Iris pigment epithelial cell (primary cell): ENCODE measurements at places on chromosomes 12 and 14.

- DNase-seq = no peak
These were observed 98.2 kb downstream of the ADAMTS20 start for GRCh38 chr12:43453761-43454160.

GRCh38 chr14:22474730-22475351, 114.2 kb downstream of the DAD1 start:
- peak; percentile 54 for DNase-seq

DNA sequence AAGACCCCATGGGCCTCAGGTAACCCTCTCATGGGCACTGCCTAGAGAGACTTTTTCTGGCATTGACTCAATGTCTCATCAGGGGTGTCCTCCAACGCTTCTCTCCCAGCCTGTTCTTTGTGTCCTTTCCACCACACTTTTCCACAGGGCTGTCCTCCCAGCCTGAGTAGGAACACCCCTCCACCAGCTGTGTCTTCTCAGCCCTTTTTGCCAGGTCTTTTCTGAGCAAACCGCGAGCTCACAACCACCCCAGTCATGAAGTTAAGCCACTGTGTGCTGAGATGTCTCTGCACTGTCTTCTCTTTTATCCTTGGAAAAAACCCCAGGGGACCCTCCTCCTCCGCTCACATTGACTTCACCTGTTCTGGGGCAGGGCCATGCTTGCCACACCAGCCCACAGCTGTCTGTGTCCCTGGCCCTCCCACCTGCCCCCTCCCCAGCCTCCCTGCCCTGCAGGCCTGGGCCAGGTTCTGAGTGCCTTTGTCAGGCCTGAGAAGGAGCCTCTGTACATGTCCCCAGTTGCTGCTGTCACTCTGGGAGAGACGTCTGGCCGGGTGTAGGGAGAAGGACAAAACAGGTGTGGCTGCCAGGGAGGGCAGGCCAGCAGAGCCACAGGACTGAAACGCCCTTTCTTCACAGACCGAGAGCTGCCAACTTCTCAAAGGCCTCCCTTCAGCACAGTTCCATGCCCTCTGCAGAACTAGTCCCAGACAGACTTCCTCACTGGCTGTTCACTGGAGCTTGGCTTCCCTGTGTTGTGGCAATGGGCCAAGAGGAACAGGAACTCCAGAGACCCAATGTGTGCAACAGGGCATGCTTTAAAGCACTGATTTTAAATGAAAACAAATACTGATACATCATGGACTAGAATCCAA, 50.5 kb upstream of the PNMA1 start:
- no peak for DNase-seq

DNA sequence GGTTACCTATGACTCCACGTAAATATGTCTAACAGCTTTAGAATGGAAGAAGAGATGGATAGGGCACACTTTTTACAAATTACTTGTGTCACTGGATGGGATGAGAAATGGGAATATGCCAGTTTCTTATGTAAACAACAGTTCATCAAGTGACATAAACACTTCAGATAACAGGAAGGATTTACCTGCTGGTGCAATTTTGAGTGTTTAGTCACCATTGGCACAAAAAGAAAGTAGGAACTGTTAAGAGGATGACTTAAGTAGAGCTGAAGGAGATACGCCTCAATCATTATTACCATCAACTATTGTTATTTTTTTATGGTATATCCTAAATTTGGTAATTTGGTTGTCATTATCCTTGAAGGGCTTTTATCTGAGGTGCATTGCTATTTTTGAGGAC, 83.2 kb downstream of the RMST start:
- no peak for DNase-seq

GRCh38 chr12:130101370-130101769, 60.9 kb upstream of the FZD10 start:
- no peak for DNase-seq

GRCh38 chr12:123900871-123901376, 71.7 kb downstream of the CCDC92 start:
- peak; percentile 65 for DNase-seq

GRCh38 chr12:84551373-84551772, 361.2 kb downstream of the SLC6A15 start:
- no peak for DNase-seq

- DNase-seq = no peak
These were observed 503.7 kb downstream of the GALC start for GRCh38 chr14:87489196-87489819.

DNA sequence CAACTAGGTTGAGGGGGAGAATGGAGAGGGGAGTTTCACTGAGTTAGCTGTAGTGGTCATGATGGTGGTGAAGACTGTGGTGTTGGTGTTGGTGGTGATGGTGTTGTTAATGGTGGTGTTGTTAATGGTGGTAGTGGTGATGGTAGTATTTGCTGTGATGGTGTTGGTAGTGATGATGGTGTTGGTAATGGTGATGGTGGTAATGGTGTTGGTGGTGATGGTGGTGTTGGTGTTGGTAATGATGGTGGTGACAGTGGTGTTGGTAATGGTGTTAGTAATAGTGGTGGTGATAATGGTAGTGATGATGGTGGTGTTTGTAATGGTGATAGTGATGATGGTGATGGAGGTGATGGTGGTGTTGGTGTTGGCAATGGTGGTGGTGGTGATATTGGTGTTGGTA, 9.1 kb downstream of the C1R start:
- no peak for DNase-seq

- no peak for DNase-seq
These were observed 52.3 kb upstream of the EGLN3 start for GRCh38 chr14:34003082-34003668.

- DNase-seq = peak; percentile 61
These were observed 42.7 kb downstream of the CDC42BPB start for GRCh38 chr14:103014466-103015228.

DNA sequence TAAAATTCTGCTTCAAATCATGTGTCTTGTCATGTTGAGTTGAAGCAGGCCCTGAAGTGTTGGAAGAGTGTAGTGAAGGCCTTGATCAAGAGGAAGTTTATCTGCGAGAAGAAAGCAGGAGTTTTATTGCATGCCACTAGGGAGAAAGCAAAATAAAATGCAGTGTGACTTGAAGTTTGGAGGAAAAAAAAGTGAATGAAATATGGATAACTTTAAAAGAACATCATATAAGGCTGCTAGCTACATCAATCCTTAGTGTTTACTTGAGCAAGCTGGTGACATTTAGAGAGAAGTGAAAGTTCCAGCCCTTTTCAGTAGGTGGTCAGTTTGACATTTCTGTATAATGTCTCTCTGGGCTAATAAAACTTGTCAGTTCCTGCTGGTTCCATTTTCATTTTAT, 841.1 kb downstream of the TMTC2 start:
- no peak for DNase-seq

DNA sequence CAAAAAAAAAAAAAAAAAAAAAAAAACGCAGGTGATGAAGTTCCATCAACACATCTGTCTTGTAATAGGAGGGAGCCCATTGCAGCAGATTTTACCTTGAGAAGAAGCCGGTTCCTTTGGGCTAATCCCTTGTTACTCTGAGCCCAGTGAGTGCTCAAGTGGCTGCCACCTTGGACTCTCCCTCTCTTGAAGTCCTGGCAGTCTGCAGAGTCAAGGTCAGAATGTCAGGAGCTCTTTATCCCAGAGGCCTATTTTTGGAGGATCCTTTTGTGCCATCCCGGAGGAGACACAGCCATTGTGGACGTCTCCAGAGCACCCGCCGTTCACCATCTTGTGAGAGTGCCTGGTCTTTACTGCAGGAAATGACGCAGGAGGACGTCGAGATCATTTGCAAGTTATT, 344.2 kb upstream of the FKBP4 start:
- DNase-seq = no peak

GRCh38 chr14:44477953-44478352, 29.1 kb downstream of the FSCB start:
- DNase-seq = no peak

DNA sequence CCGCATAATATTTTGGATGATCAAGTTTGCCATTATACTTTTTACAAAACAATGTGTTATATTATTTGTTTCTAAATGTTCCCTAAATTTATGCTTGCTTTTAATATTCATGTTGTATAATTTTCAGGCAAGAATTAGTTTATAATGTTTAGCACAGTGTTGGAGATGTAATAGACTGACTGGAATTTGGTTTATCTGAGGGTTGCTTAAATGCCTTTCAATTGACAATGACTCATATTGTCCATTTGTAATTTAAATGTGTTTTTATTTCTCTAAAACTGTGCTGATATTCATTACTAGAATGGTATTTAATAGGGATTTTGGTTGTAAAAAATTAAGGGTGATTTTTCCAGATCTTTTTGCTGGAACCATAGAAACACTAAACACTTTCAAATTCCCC, 788.4 kb downstream of the SLC6A15 start:
- peak; percentile 56 for DNase-seq

GRCh38 chr12:77064896-77065360, 441 bp downstream of the E2F7 start:
- peak; percentile 15 for DNase-seq

DNA sequence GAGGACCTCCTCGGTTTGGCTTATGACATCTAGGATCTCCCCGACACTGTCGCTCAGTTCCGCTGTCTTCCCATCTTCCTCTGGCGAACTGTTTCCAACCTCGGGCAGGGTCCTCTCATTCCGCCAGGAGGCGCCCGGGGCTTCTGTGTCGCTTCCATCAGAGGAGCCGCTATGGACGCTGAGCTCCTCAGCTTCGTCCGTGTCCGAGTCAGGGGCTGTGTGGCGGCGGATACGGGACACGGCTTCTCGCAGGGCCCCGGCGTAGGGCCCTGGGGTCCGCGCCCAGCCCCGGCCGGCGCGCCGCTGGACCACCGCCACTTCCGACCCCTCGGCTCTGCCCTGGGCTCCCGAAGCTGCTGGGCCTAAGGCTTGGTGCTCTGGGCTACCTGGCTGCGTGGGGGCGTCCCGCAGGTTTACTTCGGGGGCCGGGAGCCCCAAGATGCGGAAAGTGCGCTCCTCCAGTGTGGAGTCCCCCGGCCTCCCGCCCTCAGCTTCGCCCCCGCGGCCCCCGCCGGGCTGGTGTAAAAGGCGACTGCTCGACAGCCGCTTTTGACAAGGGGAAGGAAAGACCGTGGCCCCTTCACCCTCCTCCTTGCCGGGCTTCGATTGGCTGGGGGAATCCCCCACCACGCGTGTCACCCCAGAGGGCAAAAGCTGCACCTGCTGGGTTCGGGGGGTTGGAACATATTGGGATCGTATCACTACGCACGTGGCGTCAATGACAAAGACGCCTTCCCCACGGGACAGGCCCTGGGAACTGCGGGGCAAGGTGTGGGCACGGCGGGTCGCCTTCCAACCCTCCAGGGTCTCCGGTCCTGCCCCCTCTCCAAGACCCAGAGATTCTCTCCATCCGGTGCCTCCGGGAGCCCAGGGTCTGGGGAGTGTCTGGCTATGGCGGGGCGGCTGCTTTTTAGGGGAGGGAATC, 2.1 kb downstream of the DDN start:
- peak; percentile 72 for DNase-seq

GRCh38 chr12:38392554-38393144, 76.1 kb downstream of the ALG10B start:
- peak; percentile 67 for DNase-seq

DNA sequence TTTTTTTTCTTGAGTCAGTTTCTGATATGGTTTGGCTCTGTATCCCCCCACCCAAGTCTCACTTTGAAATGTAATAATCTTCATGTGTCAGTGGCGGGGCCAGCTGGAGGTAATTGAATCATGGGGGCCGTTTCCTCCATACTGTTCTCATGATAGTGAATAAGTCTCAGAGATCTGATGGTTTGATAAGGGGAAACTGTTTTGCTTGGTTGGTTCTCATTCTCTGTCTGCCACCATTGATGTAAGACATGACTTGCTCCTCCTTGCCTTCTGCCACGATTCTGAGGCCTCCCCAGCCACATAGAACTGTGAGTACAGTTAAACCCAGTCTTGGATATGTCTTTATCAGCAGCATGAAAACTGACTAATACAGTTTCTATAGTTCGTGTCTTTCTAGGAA, 42.9 kb downstream of the WNK1 start:
- DNase-seq = peak; percentile 50

DNA sequence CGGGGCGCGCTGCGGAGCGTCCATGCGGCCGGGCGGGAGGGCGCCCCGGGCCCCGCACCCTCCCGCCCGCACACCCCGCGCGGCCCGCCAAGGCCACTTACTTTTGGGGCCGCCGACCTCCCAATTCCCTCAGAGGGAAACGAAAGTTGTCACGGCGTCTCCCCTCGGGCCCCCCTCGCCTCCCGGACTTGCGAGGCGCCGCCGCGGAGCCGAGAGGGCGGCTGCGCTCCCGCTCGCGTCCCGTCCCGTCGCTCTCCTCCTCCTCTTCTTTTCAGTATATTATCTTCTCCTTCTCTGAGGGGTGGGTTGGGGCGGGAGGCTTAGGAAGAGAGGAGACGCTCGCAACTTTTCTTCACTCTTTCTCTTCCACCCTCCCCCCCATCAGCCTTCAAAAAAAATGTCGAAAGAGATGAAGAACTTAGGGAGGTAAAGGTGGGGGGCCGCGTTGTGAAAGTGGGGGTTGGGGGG, 613 bp downstream of the DUSP16 start:
- peak; percentile 28 for DNase-seq

GRCh38 chr14:26811756-26812305, 214.0 kb upstream of the NOVA1 start:
- DNase-seq = peak; percentile 74

DNA sequence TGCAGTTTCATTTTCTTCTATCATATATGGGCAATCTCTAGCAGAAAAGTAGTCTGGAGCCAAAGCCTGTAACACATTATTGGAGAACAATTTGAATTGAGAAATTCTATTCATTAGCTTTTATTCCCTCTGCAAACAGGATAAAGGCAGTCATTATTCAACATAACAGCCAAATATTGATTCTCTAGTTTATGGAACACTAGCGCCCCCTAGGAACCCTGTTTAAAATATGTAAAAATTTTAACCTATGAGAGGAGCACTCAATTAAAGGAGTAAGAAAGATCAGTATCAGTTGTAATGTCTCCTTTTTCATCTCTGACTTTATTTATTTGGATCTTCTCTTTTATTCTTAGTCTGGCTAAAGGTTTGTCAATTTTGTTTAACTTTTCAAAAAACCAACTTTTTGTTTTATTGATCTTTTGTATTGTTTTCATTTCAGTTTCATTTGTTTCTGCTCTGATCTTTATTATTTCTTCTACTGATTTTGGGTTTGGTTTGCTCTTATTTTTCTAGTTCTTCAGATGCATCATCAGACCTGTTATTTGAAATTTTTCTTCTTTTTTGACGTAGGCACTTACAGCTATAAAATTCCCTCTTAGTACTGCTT, 4.8 kb upstream of the LMNTD1 start:
- peak; percentile 58 for DNase-seq

GRCh38 chr14:75234173-75235115, 44.2 kb upstream of the FOS start:
- DNase-seq = peak; percentile 97

DNA sequence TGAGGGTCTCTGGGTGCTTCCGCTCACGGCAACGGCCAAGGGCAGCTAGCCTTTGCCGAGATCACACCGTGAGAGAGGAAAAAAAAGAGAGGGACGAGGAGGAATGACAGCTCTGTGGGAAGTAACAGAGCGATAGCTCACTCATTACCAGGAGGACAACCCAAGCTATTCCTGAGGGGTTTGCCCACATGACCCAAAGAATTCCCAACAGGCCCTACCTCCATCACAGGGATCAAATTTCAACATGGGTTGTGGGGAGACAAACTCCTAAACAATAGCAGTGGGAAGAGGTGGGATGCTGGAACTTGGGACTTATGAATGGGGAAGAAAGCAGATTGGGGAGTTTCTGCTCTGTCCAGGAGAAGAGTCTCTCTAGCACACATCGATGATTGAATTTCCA, 180.6 kb downstream of the LRRK2 start:
- no peak for DNase-seq
